Fibroblast of upper back skin (primary cell): ENCODE measurements at places on chromosomes 3 and 15.

- peak; percentile 19 for DNase-seq
Measured at GRCh38 chr3:77459926-77460325, 420.0 kb downstream of the ROBO2 start.

DNA sequence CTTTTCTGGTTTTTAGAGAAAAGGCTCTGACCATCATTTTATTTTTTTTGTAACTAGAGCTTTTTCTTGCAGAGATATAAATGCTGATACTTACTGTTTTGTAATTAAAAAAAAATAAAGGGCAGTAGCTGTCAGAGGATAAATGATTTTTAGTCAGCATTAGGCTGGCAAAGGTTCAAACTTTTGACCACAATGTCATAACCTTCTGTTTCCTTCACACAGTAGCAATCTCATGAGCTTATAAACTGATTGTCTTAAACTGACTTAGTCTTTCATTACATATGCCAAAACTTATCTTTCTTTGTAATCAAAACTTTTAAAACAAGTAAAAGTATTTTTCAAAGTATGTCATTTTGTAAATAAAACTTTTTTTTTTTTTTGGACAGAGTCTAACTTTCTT lies 841.9 kb downstream of the OTOL1 start:
- peak; percentile 30 for DNase-seq

GRCh38 chr3:187987187-187987586 lies 166.8 kb upstream of the LPP start:
- no peak for DNase-seq

GRCh38 chr3:57951066-57951882 lies 56.9 kb upstream of the FLNB start:
- DNase-seq, result peak; percentile 83

- DNase-seq, result no peak
Measured at GRCh38 chr3:32592011-32592410, 21.4 kb upstream of the DYNC1LI1 start.

DNA sequence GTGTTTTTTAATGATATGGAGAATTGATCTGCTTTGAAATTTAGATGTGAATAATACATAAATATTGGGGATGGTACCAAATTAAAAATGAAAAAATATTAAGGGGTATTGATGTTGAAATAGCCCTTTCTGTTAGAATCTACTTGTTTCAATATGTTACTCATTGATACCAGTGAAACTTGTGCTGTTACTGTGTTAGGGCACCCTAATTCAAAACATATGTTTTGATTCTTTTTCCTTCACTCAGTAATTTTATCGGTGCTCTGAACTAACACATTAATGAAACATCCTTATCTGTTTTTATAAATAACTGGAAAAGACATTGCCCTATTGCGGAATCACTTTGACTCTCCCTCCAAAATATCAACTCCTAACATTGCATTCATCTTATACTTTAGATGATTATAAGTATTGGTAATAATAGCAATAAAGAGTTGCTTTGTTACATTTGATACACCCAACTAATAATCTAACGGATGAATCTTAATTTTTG lies 52.0 kb upstream of the CCNB2 start:
- DNase-seq, result peak; percentile 10

- DNase-seq, result no peak
Measured at GRCh38 chr3:9158865-9159630, 90.4 kb downstream of the SRGAP3 start.

- DNase-seq, result no peak
Measured at GRCh38 chr3:57065588-57065987, 5.1 kb downstream of the SPATA12 start.

DNA sequence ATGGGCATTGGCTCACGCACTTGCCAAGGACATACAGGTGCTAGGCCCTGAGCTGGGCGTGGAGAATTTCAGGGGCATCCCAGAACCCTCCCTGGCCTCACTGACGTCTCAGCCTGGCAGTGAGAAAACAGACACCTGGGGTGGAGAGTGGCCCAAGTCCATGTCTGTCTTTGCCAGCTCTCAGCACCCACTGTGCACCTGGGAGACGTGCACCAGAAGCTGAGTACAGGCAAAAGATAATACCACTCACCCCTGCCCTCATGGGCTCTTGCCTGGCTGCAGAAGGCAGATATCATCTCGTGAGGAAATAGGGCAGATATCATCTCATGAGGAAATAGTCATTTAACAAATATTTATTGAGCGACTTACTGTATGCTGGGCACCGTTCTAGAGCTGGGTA lies 8.0 kb downstream of the LOXL1 start:
- DNase-seq, result no peak
